Stimulated activated CD8-positive, alpha-beta memory T cell treated with anti-CD3 and anti-CD28 coated beads, Interleukin-4, amount 100 ng/mL, for 1 hour (primary cell): ENCODE measurements at places on chromosomes 5 and 9.

DNA sequence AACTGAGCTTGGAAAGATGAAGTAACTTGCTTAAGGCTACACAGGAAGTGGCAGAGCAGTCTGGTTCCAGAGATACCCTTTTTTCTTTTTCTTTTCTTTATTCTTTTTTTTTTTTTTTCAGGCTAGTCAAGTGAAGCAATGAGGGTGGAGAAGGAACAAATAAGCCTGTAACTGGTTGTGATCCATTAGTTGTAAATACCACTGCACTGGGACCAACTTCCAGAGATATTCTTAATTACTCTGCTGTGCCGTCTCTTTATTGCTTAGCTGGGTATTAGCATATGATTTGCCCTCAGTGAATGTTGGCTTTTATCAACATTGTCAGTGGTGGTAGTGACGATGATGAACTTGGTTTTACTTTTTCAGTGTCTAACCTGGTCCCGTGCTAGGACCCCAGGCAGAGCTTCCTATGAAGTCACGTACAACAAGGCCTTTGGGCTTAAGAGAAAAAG lies 26.7 kb downstream of the LNPEP start:
- DNase-seq: no peak

DNA sequence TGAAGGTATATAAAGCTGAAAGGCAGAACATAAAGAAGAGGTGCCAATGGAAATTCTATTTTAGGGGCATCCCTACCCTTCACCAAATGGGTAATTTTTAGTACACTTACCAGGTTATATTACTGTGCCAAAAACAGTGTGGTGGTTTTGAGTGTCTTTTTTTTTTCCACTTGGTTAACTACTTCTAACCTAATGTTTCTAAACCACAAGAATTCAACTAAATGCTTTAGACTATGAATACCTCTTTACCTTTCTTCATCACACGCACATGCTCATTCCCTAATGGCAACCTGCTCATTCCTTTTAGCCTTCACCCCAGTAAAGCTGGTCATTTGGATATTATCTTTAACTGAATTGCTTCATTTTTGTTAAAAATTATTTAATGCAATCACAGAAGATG lies 215.6 kb downstream of the PIK3R1 start:
- no peak for DNase-seq

DNA sequence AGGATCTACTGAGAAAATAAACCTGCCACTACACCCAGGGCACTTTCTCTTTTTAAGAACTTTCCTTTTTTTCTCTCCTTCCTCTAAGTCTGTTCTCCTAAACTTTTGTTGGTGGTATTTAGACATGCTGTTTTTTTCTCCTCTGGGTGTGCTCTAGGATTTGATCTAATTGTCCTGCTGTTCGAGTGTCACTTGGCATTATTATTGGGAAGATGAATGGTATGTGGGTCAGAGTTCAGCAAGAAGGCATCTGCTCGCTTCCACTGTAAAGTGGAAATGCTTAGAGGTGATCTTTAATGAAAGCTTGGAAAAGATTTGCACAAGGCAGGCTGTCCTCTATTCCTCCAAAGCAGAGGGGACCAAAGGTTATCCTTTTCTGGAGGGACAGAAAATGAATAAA lies 1.3 kb upstream of the PLPPR1 start:
- no peak for DNase-seq

- DNase-seq: no peak
Observed at GRCh38 chr5:127299678-127300077, 9.1 kb downstream of the MEGF10 start.

GRCh38 chr9:107345327-107345726 lies 62.2 kb downstream of the RAD23B start:
- no peak for DNase-seq

GRCh38 chr5:123452401-123452800 lies 29.2 kb upstream of the CEP120 start:
- DNase-seq: no peak

- DNase-seq: no peak
Observed at GRCh38 chr5:43215073-43215631, 23.1 kb downstream of the NIM1K start.

GRCh38 chr9:114880291-114880745 lies 50.1 kb downstream of the TNFSF8 start:
- no peak for DNase-seq

GRCh38 chr5:140111859-140112551 lies 1.9 kb upstream of the PURA start:
- no peak for DNase-seq

DNA sequence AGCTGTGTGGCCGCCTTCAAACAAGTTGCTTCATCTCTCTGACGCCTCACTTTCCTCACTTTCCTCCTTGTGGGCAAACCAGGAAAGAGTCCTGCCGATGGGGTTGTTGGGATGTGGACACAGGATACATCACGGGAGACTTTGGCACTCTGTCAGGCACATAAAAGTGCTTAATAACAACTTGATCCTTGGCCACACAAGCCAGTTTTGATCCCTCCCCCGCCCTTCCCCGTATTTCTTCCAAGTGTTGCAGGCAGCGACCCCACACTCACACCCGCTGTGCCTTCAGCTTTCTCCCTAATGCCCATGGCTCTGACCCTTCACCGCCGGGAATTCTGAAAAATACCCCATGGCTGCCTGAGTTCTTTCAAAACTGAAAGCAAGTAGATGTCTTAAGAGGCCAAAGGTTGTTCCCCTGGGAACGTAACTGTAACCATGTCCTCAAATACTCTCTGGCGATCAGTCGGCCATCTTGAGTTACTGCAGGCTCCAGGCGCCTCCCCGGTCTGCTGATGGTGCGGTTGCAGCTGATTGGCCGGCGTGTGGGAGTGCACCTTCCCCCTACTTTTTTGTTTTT lies 59.8 kb downstream of the ARHGEF37 start:
- DNase-seq: no peak

- no peak for DNase-seq
Observed at GRCh38 chr9:117864385-117865057, 160.3 kb downstream of the TLR4 start.

DNA sequence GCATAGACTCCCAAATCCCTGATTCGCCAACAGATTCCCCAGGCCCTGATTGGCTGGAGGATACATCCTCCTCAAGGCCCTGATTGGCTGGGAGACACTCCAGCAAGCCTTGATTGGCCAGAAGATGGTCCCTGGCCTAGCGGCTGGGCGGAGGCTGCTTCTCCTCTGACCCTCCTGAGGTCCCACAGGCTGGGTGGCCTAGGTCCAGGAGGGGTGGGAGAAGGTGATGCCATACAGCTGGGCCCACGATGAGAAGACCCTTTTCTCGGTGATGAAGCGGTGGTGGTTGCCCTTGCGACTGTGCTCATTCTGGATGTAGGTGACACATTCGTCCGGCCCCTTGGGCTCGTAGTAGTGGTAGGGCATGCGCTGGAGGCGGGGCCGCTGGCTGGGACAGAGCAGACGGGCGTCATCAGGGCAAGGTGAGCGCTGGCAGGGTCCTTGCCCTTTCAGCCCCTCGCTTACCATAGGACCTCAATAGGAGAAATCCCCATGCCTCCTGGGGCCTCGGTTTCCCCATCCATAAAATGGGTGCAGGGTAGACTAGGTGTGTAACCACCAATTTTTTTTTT lies 9.0 kb upstream of the AK1 start:
- no peak for DNase-seq

- no peak for DNase-seq
Observed at GRCh38 chr5:168528521-168529373, at the start of gene FBLL1. FBLL1 (plus strand) TSS chr5:168529305; CDS start chr5:168529505, 200 bp downstream.

- no peak for DNase-seq
Observed at GRCh38 chr5:113378081-113378480, 56.7 kb downstream of the TSSK1B start.

DNA sequence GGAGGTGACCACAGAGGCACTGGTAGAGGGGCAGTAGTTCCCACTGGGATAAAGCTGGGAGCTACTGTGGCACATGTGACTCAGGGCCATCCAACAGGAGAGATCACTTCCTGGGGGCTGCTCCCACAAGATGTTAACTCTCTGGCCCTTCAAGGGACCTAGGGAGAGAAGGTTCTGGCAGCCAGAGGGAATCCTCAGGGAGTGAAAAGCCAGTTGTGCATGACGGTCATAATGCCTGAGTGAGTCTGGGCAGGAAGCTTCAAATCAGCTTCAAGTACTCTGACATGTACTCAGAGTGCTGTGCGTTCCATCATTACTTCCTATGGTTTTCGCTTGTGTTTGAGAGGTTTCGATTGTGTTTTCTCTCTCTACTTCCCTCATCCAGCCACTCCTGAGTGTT lies 388.5 kb downstream of the GABRG2 start:
- DNase-seq: no peak

- DNase-seq: no peak
Observed at GRCh38 chr5:158869854-158870253, 229.9 kb downstream of the EBF1 start.

DNA sequence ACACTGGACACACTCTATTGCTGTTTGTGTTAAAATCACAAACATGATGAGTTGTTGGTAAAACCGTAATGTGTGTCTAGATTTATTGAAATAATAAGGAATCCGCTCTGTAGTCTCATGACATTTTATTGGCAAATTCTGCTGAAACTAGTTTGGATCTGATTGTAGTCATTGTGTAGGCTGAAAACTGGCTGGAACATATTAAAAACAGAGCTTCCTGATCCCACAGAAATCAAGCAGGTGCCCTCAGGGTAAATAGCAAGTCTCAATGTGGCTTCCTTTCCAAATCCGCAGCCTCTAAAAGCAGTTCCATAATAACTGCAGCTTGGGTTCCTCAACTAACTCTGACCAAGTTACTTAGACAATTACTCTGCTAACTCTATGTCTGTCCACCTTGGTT lies 427.5 kb upstream of the KIF2A start:
- DNase-seq: no peak

- DNase-seq: no peak
Observed at GRCh38 chr9:94746541-94747370, 20.3 kb downstream of the AOPEP start.

DNA sequence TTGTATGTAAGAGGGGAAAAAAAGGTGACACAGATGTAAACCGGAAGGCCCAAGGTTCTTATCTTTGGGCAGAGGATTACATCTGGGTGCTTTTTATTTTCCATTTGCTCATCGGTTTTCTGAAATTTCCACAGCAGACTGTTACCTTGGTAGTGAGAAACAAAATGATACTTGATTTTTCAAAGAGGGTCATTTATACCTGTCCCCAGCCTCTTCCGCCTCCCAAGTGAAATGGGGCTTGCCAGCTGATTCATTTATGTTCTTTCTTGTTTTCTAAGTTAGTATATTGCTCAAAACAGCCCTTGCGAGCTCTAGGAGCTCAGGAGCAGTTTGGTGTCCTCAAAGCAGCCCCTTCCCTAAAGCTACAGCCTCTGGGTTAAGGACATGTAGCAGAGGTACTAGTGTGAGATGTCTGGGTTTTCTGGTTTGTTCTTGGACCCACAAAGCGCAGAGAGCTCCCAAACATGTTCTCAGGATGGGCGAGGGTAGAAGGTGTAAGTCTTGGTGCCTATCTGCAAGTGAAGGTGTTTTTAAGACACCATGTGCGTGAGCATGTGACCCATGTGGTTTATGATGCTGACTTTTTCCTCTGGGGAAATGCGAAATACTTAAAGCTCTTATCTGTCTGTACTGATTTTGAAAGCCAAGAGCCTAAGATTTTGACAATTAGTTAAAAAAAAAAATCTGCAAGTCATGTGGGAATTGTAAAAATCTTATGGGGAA lies 38.3 kb downstream of the DAPK1 start:
- DNase-seq: no peak
